ENCODE measurements at places on chromosomes 2 and 18.

- no peak for DNase-seq
These were observed 191.6 kb downstream of the SEPTIN10 start for GRCh38 chr2:109422071-109422757.

GRCh38 chr2:216410550-216410949 lies 1.7 kb upstream of the SMARCAL1 start:
- no peak for DNase-seq

DNA sequence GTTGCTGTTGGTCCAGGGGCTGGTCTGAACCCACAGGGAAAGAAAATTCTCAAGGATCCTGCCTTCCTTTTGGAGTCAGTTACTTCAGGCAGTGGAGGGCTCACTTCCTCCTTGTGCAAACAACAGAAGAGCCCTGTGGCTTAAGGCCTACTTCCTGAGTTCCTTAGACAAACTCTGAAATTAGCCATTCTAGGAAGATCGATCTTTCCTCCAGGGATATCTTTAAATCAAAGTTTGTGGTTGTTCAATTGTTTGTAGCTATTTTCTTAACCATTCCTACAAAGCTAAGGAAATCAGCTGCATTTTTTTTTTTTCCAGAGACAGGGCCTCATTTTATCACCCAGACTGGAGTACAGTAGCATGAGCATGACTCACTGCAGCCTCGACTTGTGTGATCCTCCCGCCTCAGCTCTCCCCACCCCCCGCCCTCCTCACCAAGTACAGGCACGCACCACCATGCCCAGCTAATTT lies 156.0 kb downstream of the TANC1 start:
- DNase-seq, result peak; percentile 78

DNA sequence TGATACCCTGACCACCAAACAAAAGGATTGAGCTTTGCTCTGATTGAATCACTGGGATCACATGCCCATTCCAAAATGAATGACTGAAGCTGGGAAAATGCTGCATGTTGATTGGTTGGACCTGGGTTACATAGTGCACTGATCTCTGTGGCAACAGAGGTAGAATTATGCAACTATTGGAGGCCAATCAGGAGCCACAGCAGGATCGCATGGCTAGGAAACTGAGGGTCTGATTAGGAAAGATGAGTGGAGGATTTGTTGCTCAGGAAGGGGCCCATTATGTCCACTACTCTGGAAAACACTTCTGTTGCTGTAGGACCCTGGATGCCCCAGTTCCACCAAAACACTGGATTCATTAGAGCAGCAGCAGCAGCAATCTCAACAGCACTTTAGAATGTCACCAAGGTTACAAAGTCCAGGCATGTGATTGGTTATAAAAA lies 25.9 kb upstream of the SGPP2 start:
- no peak for DNase-seq

- DNase-seq, result no peak
These were observed 313.0 kb upstream of the SLC39A10 start for GRCh38 chr2:195343942-195344530.

- DNase-seq, result no peak
These were observed 268.9 kb downstream of the SP3 start for GRCh38 chr2:173696274-173696673.

DNA sequence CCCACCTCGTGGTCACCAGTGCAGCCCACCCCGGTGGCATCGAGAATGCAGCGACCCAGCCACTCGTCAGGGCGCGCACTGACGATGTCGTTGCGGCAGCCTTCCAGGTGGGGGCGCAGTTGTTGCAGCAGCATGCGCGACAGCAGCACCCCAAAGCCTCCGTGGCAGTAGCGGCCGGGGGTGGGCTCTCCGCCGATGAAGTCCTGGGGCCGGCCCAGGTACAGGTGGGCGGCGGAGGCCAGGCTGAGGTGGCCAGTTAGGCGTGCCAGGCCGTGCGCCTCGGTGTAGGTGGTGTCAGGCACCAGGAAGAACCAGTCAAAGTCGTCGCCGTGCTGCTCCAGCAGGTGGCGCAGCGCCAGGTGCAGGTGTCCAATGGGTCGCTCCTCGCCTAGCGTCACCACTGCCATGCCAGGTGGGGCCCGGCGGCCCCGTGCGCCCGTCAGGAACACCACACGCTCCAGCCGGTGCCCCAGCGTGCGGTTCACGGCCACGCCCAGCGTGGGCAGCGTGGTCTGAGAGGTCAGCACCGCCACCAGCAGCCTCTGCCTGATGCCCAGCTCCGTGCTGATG lies 1.9 kb downstream of the CHPF start:
- DNase-seq, result peak; percentile 33

DNA sequence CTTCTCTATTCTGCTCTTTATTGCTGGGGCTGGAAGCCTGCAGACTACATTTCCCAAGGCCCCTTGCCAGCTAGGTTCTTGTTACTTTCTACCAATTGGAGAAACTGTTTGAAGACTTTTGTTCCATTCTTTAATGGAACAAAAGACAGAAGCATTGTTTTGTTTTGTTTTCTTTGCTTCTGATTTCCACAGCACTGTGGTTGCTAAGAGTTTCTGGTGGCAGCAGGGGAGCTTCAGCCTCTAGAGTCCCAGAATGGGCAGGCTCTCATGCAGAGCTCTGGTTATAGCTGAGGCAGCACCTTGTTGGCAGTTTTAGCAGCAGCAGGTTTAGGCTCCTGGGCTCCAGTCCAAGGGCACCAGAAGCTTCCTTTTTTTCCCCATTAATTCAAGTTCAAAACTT lies 234.3 kb downstream of the ETAA1 start:
- peak; percentile 44 for DNase-seq

- no peak for DNase-seq
These were observed 52.0 kb downstream of the HAUS1 start for GRCh38 chr18:46156124-46156745.

GRCh38 chr2:67726416-67726815 lies 329.3 kb downstream of the ETAA1 start:
- DNase-seq, result no peak

DNA sequence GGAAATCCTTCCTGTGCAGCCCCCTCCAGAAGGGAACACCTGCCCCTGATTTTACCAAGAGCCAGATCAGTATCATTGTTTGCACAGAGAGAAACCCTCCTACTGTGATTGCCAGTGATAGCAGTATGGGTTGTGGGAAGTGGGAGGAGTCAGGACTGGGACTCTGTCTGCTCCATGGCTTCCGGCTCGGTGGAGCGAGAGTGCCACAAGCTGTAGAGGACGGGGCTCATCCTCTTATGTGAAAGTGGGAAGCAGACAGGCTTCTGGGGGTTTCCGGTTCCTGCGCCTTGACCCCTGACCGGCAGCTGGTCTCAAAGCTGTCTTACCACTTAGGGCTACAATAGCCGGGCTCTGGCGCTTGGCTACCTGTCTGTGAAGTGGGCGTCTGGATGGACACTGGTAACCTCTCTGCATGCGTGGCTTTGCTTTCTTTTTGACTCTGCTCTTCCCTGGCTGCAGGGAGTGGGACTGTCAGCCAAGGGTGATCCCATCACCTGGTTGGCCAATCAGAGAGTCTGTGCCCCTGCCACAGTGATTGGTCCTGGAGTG lies 79.7 kb downstream of the BCL2L11 start:
- no peak for DNase-seq

GRCh38 chr2:19714926-19715325 lies 186.9 kb downstream of the TTC32 start:
- DNase-seq, result peak; percentile 55

DNA sequence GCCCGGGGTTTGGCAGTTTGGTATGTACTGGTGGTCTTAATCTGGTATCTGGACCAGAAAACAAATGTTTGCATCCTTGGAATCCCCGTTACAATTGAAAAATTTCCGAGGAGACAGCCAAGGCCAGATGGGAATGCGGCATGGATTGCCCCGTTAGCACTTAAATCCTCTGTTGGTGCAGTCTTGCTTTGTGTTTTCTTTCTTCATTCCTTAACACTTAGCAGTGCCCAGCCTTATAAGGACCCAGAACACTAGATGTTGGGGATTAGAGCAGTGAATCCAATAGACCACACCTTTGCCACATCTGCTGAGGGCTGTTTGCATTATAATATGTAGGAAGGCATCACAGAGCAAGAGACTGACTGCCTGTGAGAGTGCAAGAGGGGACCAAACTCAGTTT lies 12.8 kb upstream of the ZNF532 start:
- DNase-seq, result no peak

GRCh38 chr18:38751898-38752297 lies 1186.3 kb upstream of the CELF4 start:
- no peak for DNase-seq

DNA sequence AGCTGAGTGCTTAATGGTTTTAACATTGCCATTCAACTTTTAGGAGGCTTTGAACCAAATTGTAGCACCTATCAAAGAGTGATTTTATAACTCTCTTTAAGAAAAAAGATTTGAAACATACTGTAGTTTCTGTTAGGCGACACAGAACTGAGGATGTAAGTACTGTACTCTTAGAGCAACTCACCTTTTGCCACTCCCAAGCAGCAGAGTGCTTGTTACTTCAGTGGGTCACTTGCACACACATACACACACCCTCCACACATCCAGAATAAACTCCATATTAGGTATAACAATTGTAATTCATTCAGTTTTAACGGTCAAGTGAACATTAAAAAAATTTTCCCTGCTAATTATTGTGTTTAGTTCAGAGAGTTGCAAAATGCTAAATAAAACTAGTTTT lies 118.3 kb downstream of the CAMKMT start:
- DNase-seq, result no peak

DNA sequence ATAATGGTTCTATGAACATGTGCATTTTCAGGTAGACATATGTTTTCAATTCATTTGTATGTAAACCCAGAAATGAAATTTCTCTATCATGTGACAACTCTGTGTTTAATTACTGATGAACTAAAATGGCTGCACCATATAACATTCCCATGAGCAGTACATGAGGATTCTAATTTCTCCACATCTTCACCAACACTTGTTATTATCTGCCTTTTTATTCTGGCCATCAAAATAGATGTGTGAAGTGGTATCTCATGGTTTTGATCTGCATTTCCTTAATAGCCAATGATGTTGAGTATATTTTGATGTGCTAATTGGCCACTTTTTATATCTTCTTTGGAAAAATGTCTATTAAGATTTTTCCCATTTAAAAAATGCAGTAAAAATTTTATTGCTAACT lies 205.1 kb upstream of the SMAD7 start:
- DNase-seq, result no peak

DNA sequence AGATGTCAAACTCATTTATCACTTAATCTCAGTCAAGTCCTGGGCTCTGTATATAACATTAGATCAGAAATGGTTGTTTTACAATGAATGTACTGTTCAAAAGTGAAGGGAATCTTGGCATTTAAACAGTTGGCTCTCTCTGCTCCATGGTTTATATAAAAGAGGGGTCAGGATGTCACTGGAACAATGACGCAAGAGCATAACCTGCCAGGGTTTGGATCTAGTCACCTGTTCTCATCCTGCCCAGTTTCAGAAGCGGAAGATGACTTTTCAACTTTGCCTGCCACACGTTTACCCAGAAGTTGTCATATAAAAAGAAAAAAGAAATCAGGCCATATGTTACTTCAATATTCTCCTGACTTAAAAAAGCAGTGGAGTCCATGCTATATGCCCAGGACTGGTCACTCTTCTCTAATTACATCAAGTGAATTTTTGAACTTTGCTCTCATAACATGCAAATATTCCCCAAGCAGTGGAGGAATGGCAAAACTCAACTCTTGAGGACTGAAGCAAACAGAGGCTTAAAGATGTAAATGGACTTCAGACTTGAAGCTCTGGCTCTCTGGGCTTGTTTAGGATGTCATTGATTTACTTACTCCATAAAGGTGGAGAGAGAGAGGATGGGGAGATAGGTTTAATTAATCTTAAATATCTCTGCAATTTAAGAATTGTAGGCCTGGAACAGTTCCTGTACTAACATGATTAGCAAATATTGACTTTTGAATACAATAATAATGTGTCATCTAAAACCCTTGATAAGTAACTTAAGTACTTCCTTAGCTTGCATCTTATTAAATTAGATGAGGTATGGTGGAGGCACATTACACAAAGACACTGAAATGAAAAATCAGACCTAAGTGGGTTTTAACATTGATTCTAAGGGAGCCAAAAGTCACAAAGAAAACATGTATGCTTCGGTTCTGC lies 58.3 kb downstream of the ETAA1 start:
- DNase-seq, result no peak

- DNase-seq, result no peak
These were observed 102.3 kb downstream of the MAPK4 start for GRCh38 chr18:50662177-50662576.

- no peak for DNase-seq
These were observed 11.3 kb downstream of the NCL start for GRCh38 chr2:231452799-231453508.

DNA sequence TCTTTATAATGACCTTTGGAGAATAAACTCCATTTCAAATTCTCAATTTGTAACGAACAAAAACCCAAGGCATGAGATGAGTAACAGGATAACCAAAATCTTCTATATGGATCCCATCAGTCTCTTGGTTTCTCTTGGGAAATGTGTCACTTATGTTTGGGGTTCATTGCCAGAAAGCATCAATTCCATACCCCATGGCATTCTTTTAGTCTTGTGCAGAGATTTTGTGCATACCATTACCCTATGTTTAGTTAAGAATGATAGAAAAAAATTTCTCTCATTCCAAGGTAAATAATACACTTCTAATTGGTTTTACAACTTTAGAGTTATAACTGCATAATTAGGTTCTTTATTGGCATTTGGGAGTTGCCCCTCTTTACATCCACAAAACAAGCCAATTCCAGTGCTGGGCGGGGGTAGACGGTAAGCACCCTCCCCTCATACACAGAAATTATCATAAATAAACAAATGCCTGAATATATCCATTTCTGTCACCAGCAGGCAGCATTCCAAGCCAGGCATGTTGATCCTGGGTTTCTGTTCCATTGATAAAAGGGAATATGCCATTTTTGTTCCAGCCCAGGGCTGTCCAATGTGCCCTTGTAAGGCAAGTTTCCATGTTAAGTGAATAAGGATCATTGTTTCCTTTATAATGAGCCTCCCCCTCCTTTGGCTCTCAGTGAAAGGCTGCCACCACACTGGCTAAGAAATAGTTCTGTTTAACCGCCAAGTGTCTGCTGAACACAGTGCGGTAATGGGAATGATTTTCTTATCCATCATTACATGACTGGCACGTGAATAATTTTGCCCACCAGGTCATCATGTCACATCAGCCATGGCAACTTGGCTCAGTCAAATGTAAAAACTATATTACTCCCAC lies 680.1 kb upstream of the ZEB2 start:
- no peak for DNase-seq

- no peak for DNase-seq
These were observed 193.8 kb upstream of the RND3 start for GRCh38 chr2:150681120-150681804.

- DNase-seq, result no peak
These were observed 30.7 kb downstream of the STON1 start for GRCh38 chr2:48560546-48561209.

- peak; percentile 41 for DNase-seq
These were observed 9.7 kb downstream of the IL1RN start for GRCh38 chr2:113136828-113137775.

GRCh38 chr2:168030862-168031624 lies 216.4 kb downstream of the STK39 start:
- DNase-seq, result peak; percentile 48

All from astrocyte of the cerebellum (primary cell).